Stimulated activated CD4-positive, alpha-beta T cell treated with anti-CD3 and anti-CD28 coated beads, Interleukin-1b, Interleukin-23, amount 100 ng/mL, for 24 hours (primary cell): ENCODE measurements at places on chromosomes 5 and 9.

DNA sequence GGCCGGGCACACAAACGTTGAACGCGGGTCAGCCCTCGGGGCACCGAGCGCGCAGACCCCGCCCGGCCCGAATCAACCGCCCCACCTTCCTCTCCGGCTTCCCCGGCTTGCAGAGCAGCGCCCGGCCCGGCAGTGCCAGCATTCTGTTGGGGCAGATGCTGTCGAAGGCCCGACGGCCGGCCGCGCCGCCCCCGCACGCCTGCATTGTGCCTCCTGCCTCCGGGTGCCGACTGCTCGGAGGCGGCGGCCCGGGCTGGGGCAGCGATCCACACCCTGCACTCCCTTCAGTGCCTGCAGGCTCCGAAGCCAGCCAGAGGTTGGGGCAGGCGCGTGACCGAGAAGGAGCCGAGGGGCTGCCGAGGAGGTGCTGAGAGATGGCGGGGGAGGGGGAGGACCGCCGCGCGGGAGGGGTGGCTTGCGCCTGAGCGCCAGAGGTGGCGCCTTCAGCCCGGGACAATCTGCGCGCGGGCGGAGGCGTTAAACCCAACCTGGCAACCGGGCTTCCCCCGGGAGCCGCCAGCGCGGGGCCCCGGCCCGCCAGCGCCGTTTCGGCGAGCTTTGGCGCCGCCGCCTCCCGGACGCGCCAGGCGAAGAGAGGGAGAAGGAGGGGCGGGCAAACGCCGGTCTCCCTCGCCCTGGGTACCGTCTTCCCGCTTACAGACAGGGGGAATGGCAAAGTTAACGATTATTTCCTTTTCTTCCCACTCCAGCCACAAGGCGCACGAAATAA, at the start of gene MCIDAS:
MCIDAS (minus strand) TSS at position 382 of the 730 bp plus-strand sequence; CDS start at position 205, 177 bp downstream.
- DNase-seq = peak; percentile 64

- DNase-seq = no peak
These were observed 17.2 kb upstream of the PDCD1LG2 start for GRCh38 chr9:5492965-5493678.

GRCh38 chr9:93245437-93245970, 61.6 kb downstream of the WNK2 start:
- DNase-seq = no peak

- DNase-seq = no peak
These were observed 998.1 kb downstream of the TLE1 start for GRCh38 chr9:80691229-80691628.

GRCh38 chr9:124733964-124734740, 37.0 kb downstream of the NR6A1 start:
- no peak for DNase-seq

DNA sequence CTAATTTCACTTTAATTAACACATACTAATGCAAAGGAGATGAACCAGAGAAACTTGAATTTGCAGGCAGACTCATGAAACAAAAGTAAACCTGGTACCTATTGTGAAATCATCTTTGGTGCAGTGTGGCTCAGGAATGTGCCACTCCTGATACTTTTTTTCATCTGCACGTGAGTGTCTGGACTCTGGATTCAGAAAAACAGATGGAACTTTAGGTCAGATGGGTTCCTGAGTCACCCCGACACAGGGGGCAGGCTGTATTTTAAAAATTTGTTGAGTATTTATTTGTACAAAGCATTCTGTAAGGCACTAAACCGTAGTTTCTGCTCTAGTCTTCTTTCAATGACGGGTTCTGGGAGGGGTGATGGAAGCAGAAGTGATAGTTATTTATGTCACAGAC, 52.2 kb upstream of the TUT7 start:
- no peak for DNase-seq

- no peak for DNase-seq
These were observed 62.8 kb downstream of the DAB2IP start for GRCh38 chr9:121714075-121714705.

- DNase-seq = no peak
These were observed 165.8 kb downstream of the MELK start for GRCh38 chr9:36738318-36738976.

- no peak for DNase-seq
These were observed 235.3 kb upstream of the HAPLN1 start for GRCh38 chr5:83955916-83956315.

- no peak for DNase-seq
These were observed 85.1 kb upstream of the LRRTM2 start for GRCh38 chr5:138960145-138960692.

GRCh38 chr5:178551059-178551458, 39.1 kb downstream of the COL23A1 start:
- no peak for DNase-seq

DNA sequence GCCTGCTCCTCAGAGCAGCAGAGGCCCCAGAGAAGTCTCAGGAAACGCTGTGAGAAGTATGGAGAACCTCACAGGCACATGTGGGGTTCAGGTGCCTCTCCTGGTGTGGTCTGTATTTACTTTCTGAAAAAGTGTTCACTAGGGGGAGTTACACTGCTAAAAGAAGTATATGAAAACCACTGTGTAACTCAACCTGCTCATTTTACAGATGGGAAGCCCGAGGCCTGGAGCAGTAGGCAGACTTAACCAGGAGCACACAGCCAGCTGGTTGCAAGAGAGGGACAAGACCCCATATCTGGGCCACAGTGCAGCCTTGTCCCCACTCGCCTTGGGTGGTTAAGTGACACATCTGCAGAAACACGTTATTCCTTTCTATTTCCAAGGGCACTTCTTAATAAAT, 112.8 kb upstream of the SAP30L start:
- DNase-seq = no peak

DNA sequence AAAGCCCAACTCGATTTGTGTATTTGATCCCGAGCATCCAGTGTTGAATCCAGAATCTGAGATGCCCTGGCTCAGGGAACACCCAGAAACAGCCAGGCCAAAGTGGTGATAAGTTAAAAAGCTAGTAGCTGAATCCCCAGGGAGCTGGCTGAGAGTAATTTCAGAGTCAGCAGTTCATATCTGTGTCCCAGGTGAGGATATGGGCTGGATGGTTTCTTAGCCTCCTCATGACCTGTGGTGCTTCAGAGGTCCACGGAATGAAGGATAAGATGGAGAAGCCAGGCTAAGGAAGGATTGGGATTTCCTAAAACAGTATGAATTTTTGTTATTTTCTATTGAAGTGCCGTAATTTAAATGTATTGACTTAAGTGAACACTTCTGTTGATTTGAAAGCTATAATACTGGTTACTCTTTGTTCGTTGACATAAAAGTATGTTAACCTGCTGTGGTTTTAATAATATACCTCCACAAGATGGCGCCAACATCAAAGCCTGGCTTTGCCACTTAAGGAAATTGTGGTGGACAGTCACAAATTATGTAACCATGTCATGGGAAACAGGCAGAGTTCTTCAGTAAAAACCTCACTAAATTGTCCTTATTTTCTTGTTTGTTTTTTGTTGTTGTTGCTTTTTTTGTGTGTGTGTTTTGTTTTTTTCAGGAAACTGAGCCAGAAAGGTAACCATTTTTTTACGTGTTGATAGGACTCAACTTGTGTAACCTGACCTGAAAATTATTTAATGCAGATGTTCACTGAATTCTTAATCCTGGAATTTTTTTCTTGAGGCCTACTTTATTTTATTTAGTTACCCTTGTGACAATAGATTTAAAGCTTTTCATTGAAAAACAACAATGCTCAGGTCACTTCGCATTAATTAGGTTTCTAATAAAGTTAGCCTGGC, 11.4 kb downstream of the MTAP start:
- peak; percentile 32 for DNase-seq

DNA sequence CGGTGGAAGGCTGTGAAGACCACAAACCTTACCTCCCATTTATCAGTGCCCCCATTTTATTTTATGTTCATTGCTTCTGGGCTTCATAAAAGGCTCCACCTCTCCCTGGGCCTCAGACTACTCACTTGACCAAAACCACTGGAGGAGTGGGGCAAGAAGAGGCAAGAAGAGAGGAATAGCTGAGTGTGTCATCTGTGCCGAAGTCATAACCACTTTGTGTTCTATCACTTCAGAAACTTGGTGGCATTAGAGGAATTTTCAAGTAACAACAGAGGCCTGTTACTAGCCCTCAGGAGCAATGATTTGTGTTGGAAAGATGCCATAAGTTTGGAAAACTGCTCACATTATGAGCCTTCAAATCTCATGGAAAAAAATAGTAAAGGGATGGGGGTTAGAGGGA, 88.7 kb upstream of the PIK3R1 start:
- DNase-seq = no peak

- DNase-seq = no peak
These were observed 65.1 kb downstream of the ANKRD55 start for GRCh38 chr5:56168066-56168478.

GRCh38 chr9:36961051-36961450, 73.0 kb downstream of the PAX5 start:
- DNase-seq = no peak

DNA sequence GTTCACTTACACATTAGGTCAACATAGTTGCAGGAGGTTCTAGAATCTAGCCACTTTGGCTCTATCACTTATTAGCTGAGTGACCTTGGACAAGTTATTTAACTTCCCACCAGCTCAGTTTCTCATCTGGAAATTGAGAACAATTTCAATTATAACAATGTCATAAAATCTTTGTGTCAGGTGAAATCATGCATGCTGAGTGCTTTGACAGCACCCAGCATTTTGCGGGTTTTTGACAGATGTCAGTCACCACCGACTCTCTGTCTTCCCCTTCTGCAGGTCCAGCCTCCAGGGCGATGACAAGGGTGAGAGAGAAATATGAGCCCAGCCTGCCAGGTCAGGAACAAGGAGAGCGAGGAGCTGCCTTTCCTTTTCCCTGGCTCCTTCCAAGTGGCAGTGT, 107.1 kb upstream of the TAS2R1 start:
- no peak for DNase-seq

GRCh38 chr9:85959955-85960354, 19.0 kb downstream of the NAA35 start:
- no peak for DNase-seq

DNA sequence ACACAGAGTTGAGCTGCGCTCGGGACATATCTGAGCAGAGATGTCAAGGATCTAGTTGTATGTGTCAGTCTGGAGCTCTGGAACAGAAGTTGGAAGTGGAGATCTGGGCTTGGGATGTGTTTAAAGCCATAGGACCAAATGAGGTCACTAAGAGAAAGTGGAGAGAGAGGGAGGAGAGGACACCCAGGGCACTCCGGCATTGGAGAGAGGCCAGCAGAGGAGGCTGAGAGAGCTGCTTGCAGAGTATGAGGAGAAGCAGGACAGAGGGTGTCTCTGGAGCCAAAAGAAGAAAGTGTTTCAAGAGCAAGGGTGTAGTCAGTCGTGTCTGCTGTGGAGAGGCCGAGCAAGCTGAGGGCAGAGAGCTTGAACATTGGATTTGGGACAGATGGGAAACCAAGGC, 34.7 kb downstream of the ARHGEF37 start:
- no peak for DNase-seq

- no peak for DNase-seq
These were observed 75.4 kb downstream of the MARCHF3 start for GRCh38 chr5:126954981-126955380.

DNA sequence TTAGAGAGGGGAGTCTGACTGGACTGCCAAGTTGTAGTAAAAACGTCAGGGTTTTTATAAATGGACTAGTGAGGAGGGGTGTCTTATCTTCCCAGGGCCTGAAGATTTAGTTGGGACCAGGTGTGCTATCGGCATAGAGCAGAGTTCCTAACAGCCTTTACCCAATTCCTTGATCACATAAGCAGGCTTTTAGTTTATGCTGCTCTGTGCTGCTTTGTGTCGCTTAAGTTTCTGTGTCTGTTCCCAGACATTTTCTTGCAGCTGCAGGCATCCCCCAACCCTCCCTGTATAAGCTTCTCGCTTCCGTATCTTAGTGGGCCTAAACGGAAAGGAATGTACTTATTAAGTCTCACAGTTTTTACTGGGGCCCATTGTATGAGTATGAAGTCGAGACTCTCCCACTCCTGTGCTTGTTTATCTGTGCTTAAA, 2.6 kb upstream of the SMC5 start:
- DNase-seq = no peak

DNA sequence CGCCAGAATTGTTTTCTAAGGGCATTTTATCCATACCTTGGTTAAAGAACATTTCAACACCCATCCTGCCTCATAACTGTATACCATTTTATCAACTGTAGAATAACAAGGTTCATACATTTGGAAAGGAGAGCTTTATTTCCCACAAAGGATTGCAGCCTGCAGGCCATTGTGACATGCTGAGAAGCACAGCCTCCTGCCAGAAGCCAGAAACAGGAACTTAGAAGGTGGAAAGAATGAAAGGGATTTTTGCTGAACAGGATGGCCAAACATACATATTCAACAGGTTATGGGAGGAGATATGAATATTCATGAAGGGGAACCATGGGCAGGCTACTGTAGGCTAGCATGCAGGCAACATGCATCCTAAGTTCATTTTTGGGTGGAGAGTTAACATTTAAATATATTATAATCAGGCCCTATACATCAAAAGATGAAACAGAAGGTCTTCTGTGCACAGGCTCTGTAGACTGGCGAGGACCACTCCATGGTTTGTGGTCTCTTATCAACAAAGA, 59.9 kb upstream of the DIRAS2 start:
- DNase-seq = no peak

- DNase-seq = no peak
These were observed 494.6 kb downstream of the GADD45G start for GRCh38 chr9:90099262-90099963.

- DNase-seq = no peak
These were observed 337.4 kb upstream of the ATP10B start for GRCh38 chr5:161189452-161189851.

DNA sequence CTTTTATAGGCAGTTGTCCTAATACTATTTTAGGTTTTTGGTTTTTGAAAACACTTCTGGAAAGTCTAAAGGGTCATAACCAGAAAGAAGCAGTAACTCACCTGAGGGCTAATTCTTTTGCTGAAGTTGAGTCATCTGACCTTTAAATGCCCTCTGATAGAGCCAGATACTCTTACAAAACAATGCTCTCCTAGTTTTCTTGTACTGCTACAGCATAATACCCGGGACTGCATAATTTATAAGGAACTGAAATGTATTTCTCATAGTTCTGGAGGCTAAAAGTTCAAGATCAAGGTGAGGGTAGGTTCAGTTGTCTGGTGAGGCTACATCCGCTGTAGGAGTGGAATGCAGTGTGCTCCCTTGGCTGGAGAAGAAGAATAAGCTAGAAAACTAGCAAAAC, 670.3 kb downstream of the TLE4 start:
- no peak for DNase-seq

DNA sequence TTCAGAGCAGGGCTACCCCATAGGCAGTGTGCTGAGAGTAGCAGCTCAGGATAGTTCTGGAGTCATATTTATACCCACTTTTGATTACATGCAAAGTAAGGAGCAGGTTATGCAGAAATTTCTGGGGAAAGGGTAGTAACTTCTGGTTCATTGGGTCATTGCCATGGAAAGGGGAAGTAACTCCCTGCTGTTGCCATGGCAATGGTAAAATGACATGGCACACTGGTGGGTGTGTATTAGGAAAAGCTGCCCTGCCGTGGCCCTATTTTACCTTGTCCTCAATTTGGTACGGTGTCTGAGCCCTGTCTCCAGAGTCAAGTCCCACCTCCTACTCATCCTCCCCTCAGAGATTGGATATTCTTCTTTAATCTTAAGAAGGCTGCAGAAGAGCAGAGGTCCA, 526.7 kb upstream of the TYRP1 start:
- no peak for DNase-seq
